Stimulated activated effector memory CD8-positive, alpha-beta T cell treated with anti-CD3 and anti-CD28 coated beads, Interleukin-12 subunit alpha, Interleukin-12 subunit beta, amount 100 ng/mL, for 72 hours (primary cell): ENCODE measurements at places on chromosomes 7 and 10.

DNA sequence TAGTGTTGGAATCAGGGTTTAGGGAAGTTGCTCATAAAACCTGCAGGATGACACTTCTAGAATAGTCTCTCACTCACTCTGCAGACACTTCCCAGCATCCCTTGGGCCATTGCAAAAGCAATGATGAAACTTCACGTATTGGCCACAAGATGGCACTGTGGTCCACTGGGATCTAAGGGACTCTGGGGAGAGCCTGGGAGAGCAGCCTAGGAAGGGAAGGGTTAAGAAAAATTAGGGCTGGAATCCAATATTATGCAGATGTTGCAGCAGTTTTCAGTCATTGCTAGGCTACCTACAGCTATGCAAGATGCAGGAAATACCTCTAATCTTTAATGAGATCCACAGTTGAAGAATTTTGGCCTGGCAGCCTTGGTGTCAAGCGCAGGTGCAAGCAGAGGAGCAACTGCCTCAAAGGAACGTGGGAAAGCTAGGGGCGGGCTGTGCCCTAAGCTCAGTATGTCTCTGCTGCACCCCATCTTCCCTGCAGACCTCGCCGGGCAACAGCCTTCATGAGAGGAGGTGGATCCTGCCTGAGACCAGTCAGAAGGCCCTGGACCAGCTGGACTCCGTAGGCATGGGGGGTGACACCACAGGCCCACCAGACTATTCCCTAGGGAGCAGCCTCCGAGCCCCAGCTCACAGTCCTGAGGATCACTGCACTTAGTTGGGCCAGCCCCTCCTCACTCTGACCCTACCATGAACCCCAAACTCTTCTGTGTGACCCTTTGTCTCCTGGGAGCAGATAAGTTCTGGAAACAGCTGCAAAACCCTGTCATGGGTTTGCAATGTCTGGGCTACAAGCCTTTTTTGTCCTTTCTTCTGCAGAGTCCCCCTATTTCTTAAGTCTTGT lies 127.9 kb upstream of the PRSS58 start:
- no peak for DNase-seq

GRCh38 chr10:48890888-48891850 lies 48.5 kb downstream of the LRRC18 start:
- DNase-seq, result no peak

DNA sequence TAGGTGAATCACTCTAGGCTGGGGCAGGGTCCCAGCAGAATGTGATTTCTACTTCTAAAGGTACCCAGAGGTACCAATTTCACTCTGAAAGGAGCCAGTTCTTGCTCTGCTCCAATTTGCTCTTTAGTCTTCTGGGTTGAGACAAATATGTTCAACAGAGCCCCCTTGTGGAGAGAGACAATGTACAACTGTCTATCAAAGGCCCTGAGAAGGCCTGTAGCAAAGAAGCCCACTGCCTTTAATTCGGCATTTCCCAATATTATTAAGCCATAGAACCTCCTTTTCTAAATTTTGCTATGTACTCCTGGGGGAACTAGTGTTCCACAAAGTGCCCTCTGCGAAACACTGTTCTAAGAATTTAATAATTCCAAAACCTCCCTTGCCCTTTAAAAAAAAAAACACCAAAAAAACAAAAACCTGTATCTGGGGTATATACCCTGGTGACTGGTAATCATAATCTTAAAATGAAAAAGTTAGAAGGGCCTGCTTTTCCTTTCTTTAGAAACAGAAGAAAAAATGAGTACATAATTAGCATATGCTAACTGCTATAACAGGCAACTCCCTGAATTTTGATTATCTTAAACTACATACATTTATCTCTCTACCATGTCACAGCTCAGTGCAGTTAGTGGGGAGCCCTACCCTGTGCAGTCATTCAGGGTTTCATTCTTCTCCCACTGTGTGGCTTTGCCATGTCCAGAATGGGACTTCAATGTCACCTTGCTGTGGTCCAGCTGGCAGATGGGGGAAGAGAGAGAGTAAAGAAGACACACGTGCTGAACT lies 160.9 kb upstream of the BMPER start:
- DNase-seq, result no peak

DNA sequence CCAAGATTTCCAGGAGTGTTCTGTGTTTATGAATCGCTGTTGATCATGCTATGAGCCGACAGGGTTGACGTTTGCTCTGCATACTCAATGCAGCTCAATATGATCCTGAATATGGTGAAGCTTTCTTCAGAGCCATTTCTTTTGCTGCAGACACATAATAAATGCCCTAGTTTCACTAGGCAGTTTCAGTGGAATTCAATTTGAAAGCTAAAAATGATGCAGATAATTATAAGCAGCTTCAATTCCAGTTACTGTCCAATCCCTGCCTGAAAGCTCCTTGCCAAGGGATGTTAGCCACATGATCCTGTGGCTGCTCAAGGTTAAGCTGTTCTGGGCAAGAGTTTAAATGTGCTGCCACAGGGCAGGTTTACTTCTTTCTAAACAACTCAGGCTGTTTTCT lies 805.6 kb downstream of the NRG3 start:
- no peak for DNase-seq

- DNase-seq, result no peak
Observed at GRCh38 chr7:120395526-120396019, 122.6 kb downstream of the KCND2 start.

GRCh38 chr7:157567666-157568065 lies 230.9 kb downstream of the DNAJB6 start:
- no peak for DNase-seq

DNA sequence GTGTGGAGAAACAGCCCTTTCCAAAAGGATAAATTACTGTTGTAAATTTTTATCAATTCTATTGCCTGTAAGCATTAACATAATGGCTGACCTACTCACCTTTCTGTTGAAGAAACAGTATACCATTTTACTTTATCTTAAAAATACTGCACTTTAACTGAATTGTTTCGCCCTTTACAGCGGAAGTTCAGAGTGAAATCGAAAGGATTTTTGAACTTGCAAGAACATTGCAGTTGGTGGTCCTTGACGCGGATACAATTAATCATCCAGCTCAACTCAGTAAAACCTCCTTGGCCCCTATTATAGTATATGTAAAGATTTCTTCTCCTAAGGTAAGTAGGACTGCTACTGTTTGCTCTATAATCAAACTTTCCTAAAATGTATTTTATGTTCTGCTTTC lies 117.5 kb downstream of the NSUN6 start:
- DNase-seq, result no peak

GRCh38 chr10:15189133-15189885 lies 20.8 kb upstream of the NMT2 start:
- no peak for DNase-seq

GRCh38 chr10:51462076-51462779 lies 237.2 kb downstream of the CSTF2T start:
- no peak for DNase-seq

DNA sequence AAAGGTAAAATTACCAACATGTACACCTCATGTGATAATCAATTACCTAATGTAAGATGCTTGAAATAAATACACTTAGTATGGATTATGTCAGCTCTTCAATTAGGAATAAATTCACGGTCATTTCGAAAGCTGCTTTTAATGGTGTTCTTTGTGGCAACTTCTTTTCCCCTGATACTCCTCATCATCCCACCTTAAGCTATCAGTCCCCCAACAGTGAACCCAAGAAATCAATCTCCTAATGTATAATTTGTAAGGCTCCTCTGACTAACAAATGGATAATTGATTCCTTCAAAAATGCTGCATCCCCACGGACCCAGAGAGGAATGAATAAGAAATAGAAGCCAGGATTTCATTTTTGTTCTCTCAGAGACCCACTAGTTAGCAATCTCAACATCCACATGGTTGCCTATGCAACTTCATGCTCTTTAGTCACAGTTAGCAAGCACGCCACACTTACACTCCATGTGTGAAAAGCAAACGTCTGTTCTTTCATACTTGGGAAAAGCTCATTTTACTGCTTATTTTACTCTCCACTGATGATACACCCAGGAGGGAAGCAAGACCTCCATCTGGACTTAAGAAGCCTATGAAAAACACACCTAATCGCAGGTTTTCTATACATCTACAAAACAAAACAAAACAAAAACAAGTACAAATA lies 70.1 kb downstream of the VPS41 start:
- DNase-seq, result no peak

GRCh38 chr7:72097226-72097625 lies 314.9 kb downstream of the CALN1 start:
- no peak for DNase-seq

DNA sequence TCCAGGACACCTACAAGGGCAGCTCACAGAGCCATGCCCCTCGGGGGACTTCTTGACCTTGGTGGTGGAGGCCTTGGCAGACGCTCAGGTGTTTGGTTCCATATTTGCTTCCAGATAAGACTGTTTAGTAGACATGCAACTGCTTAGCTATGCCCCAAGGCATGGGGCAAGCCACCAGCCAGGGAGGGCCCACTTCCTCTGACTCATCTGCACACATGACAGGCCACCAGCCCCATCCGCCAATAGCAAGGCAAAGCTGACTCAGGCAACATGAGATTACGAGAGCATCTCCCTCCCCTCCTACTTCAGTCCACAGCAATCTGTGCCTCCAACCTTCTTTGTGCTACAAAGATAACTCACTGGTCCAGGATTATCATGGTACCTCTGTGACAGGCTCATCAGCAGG lies 54.9 kb downstream of the KCNMA1 start:
- no peak for DNase-seq

DNA sequence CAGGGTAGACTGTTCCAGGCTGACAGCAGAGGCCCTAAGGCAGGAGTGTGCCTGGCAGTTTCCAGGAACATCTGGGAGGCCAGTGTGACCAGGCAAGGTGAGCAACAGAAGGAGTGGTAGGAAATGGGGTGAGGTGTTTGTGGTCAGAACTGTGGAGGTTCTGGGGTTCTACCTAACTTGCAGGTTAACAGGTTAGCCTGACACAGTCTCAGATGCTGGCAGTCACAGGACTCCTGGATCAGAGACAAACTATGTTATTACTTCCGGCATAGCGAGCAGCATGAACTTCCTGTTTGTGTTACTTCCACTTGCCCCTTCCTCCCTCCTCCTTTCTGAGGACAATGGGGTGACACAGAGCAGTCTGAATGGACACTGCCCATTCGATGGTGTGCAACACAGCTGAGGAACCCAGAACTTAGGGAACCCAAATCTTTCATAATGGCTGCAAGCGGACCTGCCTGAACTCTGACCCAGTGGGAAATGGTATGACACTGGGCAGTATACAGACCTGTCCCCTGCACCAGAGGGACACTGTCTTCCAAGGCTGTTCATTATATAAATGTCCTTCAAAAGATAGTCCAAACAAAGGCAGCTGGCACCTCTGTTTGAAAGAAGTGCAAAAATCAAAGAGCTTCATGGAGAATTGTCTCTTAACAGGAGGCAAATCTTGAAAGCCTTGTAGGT lies 3.9 kb upstream of the SAR1A start:
- peak; percentile 14 for DNase-seq

DNA sequence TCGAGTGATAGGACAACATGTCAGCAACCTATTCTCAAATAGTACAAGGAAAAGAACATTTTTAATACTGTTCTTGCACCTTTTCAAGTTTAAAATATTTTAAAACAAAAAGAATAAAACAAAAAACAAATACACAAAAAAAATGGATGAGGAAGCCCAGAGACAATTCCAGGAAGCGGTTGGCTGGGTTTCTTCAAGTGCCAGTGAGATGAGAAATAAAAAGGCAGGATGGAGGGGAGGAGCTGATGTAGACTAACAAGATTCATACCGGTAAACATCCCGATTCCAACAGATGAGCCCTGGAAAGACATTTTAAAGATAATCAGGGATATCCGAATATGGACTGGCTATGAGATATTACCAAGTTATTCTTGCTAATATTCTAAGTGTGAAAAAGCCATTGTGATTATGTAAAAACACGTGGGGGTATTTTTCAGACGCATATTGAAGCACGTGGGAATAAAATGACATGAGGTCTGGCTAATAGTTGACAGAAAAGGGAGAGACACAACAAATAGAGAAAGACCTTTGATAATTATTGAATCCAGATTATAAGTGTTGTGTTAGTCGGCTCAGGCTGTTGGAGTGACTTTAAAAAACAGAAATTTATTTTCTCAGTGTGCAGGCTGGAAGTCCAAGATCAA lies 101.3 kb upstream of the LRRC4 start:
- no peak for DNase-seq

DNA sequence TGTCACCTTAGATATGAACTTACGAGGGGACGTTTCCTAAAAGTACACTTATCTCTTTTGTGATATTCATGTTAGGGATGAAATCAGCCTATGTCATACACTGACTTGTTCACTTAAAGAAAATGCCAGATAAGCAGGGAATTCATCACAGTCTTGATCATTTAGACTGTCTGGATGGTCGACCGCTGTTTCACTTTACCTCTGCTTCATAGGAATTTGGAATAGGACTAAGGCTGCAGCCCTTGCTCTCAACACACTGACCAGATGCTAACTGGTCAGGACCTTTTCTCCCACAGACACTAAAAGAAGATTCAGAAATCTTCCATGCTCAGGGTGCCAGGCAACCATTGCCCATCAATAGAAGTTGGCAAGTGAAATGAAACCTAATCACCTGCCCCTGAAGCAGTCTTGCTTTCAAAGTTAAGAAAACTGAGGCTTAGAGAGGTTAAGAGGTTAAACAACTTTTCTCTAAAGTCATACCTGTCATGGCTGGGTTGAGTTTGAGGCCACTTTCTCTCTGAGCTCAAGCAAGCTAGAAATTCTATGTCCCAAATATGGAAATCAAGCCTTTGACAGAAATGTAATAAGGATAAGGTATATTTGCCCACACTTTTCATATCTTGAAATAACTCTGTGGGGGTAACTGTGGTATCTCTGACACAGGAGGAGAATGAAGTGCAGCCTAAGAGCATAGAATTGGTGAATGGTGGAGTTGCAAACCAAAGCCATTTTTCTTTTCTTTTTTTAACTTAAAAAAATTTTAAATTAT lies 77.1 kb downstream of the MAP3K8 start:
- no peak for DNase-seq

GRCh38 chr10:119281581-119282071 lies 74.3 kb downstream of the GRK5 start:
- DNase-seq, result no peak

- no peak for DNase-seq
Observed at GRCh38 chr10:120421250-120421649, 35.8 kb upstream of the PLPP4 start.

- DNase-seq, result no peak
Observed at GRCh38 chr10:78976825-78977755, 91.7 kb upstream of the ZMIZ1 start.

DNA sequence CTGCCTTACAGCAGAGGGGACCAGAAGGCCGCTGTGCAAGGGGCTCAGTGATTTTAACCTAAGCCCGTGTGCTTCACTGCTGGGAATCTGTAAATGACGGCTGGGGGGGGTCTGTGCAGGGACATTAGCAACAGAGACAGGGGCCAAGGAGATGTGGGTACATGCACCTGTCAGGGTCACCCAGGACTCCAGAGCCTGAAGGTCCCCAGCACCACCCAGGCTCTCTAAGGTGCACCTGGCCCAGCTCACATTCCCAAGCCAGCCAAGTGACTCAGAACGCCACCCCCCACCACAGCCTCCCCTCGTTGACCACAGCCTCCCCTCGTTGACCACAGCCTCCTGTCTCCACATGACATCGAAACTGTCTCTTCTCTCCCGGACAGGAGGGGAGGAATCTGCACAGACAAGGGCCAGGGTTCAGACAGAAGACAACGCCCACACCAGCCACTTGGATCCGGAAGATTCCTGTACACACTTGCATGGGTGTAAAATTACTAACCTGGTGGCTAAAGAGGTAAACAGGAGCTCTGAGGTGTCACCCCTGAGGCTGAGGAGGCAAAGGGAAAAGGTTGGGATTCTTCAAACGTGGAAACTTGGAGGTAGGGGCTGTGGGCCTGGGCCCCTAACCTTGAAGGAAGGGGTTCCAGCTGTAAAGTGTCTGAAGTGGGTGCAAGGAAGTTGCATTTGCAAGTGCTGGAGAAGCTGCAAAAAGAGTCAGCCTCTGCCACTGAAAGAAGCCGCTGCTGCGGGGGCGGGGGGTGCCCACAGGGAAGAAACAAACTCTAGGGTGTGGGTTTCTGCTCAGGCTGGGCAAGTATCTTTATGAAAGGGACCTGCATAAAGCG lies 27.0 kb downstream of the CALML3 start:
- peak; percentile 33 for DNase-seq
